ENCODE measurements at places on chromosomes 16 and 17. TPM values are rescaled to one million over a fixed set of nuclear protein-coding genes. Genes with fewer than 3 reads are reported as not detected.

DNA sequence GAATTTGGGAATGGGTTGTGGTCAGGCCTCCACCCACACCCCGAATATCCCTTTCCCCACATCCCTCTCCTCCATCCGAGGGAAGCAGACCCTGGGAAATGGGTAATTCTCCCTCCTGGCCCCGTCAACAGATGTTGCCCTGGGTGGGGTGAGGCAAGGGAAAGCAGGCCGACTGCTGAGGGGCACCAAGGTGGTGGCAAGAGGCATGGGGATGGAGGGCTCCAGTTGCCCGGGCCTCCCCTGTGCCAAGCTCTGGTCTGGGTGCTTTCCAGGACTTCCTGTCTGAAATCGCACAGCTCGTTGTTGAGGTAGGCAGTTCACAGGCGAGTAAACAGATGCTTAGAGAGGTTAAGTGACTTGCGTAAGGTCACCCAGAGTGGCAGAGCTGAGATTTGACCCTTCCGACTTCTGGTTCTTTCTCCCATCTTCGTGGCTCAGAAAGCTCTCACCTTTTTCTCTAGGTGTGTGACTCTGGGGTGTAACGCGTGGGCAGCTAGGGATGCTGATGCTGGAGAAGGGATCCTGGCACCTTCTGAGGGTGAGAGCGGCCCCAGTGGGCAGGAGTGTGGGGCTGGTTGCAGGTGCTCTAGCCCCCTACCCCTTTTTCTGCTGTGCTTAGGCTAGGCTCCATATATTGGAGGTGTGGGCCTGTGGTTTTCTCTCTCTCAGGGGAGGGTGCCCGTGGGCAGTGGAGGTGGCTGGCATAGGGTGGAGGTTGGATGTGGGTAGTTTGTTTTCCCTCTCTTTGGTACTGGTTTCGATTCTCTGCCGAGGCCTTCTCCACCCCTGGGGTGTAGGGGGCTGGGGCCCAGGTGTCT lies 17.2 kb downstream of the RARA start:
- DNase-seq, result no peak

GRCh38 chr16:17532338-17532995 lies 61.7 kb upstream of the XYLT1 start:
- DNase-seq, result no peak

DNA sequence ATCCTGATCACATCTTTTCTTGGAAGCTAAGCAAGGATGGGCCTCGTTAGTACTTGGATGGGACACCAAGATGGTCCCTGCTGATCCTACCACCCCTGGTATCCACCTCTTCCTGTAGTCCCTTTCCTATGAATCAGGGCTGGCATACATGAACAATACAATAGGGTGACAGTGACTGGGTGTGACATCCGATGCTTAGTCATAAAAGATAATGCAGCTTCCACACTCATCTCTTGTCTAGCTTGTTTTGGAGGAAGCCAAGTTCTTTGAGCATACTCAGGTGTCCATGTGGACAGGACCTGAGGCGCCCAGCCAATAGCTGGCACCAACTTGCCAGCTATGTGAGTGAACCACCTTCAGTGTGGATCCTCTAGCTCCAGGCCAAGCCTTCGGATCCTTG lies 62.5 kb upstream of the NFAT5 start:
- no peak for DNase-seq

GRCh38 chr17:81470944-81471817 lies 41.4 kb downstream of the ACTG1 start:
- no peak for DNase-seq

- no peak for DNase-seq
Observed at GRCh38 chr17:9905902-9906301, 831 bp upstream of the RCVRN start.

DNA sequence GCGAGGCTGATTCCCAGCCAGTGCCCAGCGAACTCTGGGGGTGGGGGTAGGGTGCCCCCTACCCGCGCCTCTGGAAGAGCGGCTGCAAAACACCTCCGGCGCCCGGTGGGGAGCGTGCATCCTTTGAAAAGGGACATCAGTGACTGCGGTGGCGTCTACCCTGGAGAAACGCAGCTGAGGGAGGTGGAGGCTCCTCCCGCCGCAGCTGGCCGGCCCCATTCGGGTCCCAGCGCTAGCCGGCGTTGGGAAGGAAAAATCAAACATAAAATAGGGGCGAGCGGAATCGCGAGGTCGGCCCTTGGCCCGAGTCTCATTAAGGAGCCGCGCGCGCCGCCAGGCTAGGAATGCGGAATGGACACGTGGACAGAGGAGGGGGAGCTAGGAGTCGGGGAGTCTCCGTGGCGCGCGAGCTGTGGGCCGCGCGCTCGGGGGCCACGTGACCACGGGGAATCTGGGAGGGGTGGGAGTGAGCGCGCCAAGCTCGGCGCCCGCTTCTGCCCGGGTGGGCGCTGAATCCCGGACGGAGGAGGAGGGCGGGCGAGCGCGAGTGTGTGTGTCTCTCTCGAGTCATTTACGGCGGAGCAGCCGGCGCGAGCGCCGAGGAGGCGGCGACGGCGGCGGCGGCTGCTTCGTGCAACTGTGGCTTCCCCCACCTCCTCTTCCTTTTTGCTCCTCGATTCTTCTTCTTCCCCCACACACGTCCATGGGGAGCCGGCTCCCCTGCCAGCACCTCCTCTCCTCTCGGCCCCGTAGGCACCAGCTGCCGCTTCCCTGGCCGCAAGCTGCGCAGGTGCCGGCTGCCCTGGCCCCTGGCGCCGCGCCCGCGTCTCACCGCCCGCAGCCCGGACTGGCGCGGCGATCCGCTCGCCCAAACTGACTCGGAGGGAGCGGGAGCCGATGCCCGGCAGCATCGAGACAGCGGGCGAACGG lies at the start of gene TMEM132E:
Gene TMEM132E (plus strand): TSS at position 566 of the 930 bp plus-strand sequence. CDS start 1,495 bp downstream, outside the sequence.
- DNase-seq, result no peak

DNA sequence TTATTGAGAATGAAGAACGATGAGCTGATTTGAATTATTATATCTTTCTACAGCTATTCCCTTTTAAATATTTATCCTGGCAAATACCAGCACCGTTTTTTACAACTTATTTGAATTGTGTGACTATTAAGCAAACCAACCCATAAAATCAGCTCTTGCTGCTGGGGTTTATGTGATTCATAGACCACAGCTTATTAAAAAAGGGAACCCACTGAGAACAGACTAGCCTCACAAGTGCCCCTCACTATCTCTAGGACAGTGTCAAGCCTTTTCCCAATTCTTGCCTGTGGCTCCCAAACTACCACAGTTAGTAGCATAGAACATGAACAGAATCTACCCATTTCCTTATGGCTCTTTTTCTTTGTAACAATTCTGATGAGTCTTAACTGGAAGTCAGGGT lies 6.1 kb upstream of the LIG3 start:
- DNase-seq, result no peak

GRCh38 chr17:75739174-75739573 lies 17.9 kb downstream of the ITGB4 start:
- no peak for DNase-seq

GRCh38 chr17:66730461-66730923 lies 104.4 kb upstream of the CACNG5 start:
- no peak for DNase-seq

DNA sequence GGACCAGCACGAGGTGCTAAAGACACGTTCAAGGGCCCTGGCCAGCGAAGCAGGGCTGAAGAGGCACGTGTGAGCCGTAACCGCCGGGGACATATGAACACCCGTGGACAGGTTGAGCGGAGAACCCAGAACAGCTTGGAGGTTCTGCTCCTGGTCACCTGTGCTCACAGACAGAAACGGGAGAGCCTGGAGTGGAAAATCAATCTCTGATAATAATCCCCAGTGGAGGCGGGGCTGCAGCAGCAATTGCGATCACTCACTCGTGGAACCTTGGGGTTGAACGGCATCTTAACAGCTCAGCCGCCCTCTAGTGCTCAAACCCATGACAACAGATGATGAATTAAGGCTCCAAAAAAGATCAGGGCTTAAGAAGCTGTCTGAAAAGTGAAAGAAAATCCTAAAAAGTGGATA lies 25.6 kb downstream of the WIPI1 start:
- DNase-seq, result no peak

- DNase-seq, result peak; percentile 10
Observed at GRCh38 chr17:45852535-45853297, 8.0 kb downstream of the SPPL2C start.

- DNase-seq, result no peak
Observed at GRCh38 chr17:77326636-77327035, 185.9 kb downstream of the SEC14L1 start.

GRCh38 chr16:10205688-10206087 lies 23.5 kb upstream of the GRIN2A start:
- no peak for DNase-seq

- DNase-seq, result no peak
Observed at GRCh38 chr16:1950559-1950958, 3.9 kb downstream of the RPL3L start.

- DNase-seq, result no peak
Observed at GRCh38 chr16:78325468-78326352, 226.3 kb downstream of the WWOX start.

DNA sequence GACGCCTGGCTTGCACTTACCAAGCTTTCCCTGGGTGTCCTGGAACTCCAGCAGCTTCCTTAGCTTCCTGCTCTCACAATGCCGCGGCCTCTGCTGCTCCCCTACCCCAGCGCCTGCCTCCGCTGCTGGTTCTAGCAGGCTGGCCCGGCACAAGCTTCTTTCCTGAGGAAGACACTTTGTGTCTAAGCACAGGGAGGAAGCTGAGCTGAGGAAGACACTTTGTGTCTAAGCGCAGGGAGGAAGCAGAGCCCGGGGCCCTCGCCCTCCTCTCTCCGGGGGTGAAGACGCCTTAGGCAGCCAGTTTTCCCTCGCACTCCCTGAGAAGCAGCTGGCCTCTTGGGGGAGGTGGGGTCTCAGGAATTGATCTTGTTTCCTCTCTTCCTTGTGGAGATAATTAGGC lies 64.9 kb downstream of the PLD6 start:
- no peak for DNase-seq

DNA sequence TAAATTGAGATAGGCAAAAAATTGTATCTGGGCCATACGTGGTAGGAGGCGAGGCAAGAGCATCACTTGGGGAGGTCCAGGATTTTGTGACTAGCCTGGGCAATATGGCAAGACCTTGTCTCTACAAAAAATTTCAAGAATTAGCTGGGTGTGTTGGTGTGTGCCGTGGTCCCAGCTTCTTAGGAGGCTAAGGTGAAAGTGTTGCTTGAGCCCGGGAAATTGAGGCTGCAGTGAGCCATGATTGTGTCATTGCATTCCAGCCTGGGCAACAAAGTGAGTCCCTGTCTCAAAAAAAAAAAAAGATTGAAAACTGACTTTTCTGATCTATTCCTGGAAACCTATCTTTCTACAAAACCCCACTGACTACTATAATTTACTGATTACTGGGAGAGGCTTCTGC lies 26.7 kb downstream of the CDK12 start:
- DNase-seq, result no peak

GRCh38 chr17:37770631-37771518 lies 26.0 kb upstream of the HNF1B start:
- DNase-seq, result no peak

GRCh38 chr16:11402051-11402744 lies 56.9 kb downstream of the RMI2 start:
- no peak for DNase-seq

GRCh38 chr17:4968486-4969046 lies 949 bp upstream of the SPAG7 start:
- no peak for DNase-seq

GRCh38 chr16:80294172-80294571 lies 246.6 kb upstream of the DYNLRB2 start:
- DNase-seq, result no peak

- no peak for DNase-seq
Observed at GRCh38 chr17:32628271-32629044, 141.7 kb downstream of the CDK5R1 start.

DNA sequence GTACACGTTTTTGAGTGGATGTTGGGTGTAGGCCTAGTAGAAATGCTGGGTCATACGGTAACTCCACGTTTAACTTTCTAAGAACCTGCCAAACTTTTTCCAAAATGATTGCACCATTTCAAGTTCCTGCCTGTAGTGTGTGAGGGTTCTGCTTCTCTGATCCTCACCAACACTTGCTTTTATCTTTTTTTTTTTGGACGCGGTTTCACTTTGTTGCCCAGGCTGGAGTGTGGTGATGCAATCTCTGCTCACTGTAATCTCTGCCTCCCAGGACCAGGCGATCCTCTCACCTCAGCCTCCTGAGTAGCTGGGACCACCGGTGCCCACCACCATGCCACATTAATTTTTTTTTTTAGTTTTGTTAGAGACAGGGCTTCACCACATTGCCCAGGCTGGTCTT lies 23.5 kb downstream of the ZNF750 start:
- no peak for DNase-seq

GRCh38 chr16:84277244-84277823 lies 17.3 kb upstream of the WFDC1 start:
- DNase-seq, result no peak

The MYCBPAP gene
- total RNA-seq, result 0.14 TPM

The ASPA gene
- total RNA-seq, result not detected

The SEPTIN1 gene
- total RNA-seq, result 0.38 TPM

The SMIM5 gene
- 1.7 TPM for total RNA-seq

The HOXB7 gene
- total RNA-seq, result 27.2 TPM

The KRTAP4-9 gene
- total RNA-seq, result not detected

Measured in kidney epithelial cell (primary cell).